ENCODE measurements at places on chromosomes 6 and 20. TPM values are rescaled to one million over a fixed set of nuclear protein-coding genes. Genes with fewer than 3 reads are reported as not detected.

Gene MUC21
- not detected for polyA plus RNA-seq

Gene SEMG1
- not detected for polyA plus RNA-seq

Gene ACOT13
- 16.2 TPM for polyA plus RNA-seq

Gene RCAN2
- 3.2 TPM for polyA plus RNA-seq

Gene CGA
- polyA plus RNA-seq = 0.54 TPM

Gene IFT52
- polyA plus RNA-seq = 21.8 TPM

Gene LINC00237
- polyA plus RNA-seq = not detected

Gene HCK
- 5.0 TPM for polyA plus RNA-seq

Gene LPIN3
- 4.7 TPM for polyA plus RNA-seq

Gene MEP1A
- polyA plus RNA-seq = not detected

Gene TP53INP2
- polyA plus RNA-seq = 11.5 TPM

Gene MICB
- 0.85 TPM for polyA plus RNA-seq

Gene COQ3
- 7.2 TPM for polyA plus RNA-seq

Gene PRR18
- 1.4 TPM for polyA plus RNA-seq

Gene PTCRA
- polyA plus RNA-seq = not detected

Gene GSTA1
- polyA plus RNA-seq = not detected

Gene ENPP1
- 11.0 TPM for polyA plus RNA-seq

Gene MARCKS
- 205 TPM for polyA plus RNA-seq

Gene C6orf132
- polyA plus RNA-seq = 0.52 TPM

Gene IYD
- polyA plus RNA-seq = 0.08 TPM

Gene NUDT3
- 38.0 TPM for polyA plus RNA-seq

Gene SPATS1
- polyA plus RNA-seq = not detected

Gene ETV7
- polyA plus RNA-seq = not detected

Gene KCNK15
- 0.40 TPM for polyA plus RNA-seq

Gene DBNDD2
- polyA plus RNA-seq = 25.0 TPM

Gene AARS2
- 9.9 TPM for polyA plus RNA-seq

Gene C6orf15
- not detected for polyA plus RNA-seq

Gene DAAM2
- polyA plus RNA-seq = 43.2 TPM

Gene SSTR4
- not detected for polyA plus RNA-seq

Gene FAM209B
- polyA plus RNA-seq = not detected

Gene ARFGEF3
- 1.1 TPM for polyA plus RNA-seq

Gene ZNF341
- 3.6 TPM for polyA plus RNA-seq

Gene HLA-DOB
- polyA plus RNA-seq = not detected

Gene ESR1
- polyA plus RNA-seq = 2.5 TPM

Gene PKHD1
- 9.5 TPM for polyA plus RNA-seq

Gene TNFRSF21
- polyA plus RNA-seq = 22.9 TPM

Gene ANKRD6
- polyA plus RNA-seq = 7.9 TPM

Gene MTFR2
- 2.2 TPM for polyA plus RNA-seq

Gene SUPT3H
- polyA plus RNA-seq = 11.3 TPM

Gene ZNF311
- 2.4 TPM for polyA plus RNA-seq

Gene IL17A
- not detected for polyA plus RNA-seq

Gene PTK6
- polyA plus RNA-seq = 0.41 TPM

Gene GJA10
- not detected for polyA plus RNA-seq

Gene BNIP5
- polyA plus RNA-seq = 0.28 TPM

Gene KLHDC3
- 245 TPM for polyA plus RNA-seq

Gene SLC17A4
- not detected for polyA plus RNA-seq

Gene TNFRSF6B
- polyA plus RNA-seq = 1.6 TPM

Gene SIM1
- 7.8 TPM for polyA plus RNA-seq

Gene ZNF292
- polyA plus RNA-seq = 16.9 TPM

Gene ZNF391
- polyA plus RNA-seq = 4.3 TPM

Data from hindlimb muscle (tissue), 1 donor.